NCI-H460 (cell line): ENCODE measurements at places on chromosomes 13 and 19.

- DNase-seq: no peak
These were observed 118.1 kb downstream of the STARD13 start for GRCh38 chr13:33167491-33167890.

GRCh38 chr13:92640936-92641335, 585.7 kb upstream of the GPC6 start:
- DNase-seq: no peak

DNA sequence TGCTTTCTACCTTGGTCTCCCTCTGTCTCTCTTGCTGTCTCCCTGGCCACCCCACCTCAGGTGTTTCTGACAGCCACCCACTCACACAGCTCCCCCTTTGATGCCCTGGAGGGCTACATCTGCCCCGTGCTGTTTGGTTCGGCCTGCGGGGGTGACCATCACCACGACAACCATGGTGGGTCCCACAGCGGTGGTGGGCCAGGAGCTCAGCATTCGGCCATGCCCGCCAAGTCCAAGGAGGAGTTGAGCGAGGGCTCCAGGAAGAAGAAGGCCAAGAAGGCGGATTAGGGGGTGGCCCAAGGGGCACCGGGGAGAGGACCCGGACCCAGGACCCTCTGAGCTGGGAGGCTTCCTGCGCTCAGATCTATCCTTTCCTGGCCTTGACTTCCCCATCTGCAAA, 27.1 kb downstream of the TMEM38A start:
- no peak for DNase-seq

GRCh38 chr13:28753208-28753892, 34.6 kb upstream of the SLC46A3 start:
- DNase-seq: peak; percentile 91

DNA sequence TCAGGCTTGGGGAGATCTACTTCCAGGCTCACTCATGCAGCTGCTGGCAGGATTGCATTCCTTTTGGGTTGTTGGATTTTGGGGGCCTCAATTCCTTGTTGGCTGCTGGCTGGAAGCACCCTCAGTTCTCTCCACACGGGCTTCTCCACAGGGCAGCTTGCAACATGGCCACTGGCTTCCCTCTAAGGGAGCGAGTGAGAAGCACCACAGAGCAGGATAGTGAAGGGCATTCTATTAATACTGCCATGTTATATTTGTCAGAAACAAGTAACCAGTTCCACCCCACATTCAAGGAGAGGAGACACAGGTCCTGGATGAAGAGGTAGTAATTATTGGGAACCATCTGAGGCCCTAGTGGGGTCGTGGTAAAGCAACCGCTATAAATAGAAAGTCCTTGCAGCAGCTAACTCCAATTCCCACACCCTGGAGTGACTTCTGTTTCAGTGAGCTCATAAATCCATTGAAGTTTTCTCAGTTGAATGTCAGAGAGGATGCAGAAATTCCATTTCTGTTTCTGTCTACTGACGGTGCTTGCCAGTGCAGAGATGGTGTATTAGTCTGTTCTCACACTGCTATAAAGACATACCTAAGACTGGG, 558.9 kb downstream of the IRS2 start:
- no peak for DNase-seq

- no peak for DNase-seq
These were observed at the start of gene ARL11 for GRCh38 chr13:49627831-49628652. Gene ARL11 (plus strand): TSS chr13:49628507. CDS start chr13:49630448, 1,941 bp downstream.

DNA sequence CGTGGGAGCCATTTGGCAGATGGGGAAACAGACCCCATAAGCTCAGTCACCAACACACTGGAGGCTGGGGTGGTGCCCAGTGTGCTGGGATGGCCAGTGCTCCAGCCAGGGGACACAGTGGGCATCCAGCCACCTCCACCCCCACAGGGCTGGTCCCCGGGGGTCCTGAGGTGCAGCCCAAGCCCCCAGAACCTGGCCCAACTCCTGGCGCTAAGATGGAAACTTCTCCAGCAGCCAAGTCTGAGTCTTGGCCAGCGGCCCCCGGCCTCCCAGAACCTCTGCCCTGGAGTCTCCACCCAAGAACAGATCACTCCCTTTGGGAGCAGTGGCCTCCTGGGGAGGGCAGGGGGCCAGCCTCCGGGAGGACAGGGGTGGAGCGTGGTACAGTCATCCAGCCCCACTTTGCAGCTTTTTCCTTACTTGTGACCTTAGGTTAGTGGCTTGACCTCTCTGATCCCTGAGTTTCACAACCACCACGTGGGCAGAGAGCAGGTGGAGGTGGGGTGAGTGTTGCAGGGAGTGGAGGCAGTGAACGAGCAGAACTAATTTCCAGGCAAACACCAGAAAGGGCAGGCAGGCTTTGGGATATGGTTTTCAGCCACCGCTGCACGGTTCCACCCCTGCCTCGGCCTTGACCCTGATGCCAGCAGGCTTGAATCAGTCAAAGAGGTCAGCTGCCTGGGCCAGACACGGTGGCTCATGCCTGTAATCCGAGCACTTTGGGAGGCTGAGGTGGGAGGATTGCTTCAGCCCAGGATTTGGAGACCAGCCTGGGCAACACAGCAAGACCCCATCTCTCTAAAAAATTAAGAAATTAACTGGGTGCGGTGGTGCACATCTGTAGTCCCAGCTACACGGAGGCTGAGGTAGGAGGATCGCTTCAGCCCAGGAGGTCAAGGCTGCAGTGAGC, 4.3 kb upstream of the NRTN start:
- no peak for DNase-seq

GRCh38 chr19:58416604-58417003, 8.2 kb downstream of the ZNF584 start:
- no peak for DNase-seq

DNA sequence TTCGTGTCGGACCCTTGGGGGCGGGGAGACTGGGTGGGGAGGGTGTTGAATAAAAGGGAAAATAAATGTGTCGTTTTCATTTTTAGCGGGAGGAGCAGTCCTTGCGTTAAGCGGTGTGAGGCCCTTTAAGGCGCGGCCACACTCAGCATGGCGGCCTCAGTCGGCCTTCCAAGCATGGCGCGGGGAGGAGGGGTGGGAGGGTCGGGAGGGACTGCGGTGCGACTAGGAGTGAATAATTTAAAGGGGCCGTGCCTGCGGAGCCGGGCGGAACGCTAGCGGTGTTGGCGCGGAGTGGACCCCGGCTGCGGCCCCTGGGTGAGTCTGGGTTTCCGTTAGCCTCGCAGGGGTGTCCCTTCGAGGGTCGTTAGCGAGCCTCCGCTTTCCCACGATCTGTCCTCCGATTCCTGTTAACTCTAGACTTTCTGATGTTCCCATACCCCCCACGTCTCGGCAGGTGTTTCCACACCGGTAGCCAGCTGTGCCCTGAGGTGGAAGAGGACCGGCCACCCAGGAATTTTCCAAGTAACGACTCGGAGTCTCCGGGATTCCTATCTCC, 1.5 kb upstream of the PNPLA6 start:
- DNase-seq: peak; percentile 70

DNA sequence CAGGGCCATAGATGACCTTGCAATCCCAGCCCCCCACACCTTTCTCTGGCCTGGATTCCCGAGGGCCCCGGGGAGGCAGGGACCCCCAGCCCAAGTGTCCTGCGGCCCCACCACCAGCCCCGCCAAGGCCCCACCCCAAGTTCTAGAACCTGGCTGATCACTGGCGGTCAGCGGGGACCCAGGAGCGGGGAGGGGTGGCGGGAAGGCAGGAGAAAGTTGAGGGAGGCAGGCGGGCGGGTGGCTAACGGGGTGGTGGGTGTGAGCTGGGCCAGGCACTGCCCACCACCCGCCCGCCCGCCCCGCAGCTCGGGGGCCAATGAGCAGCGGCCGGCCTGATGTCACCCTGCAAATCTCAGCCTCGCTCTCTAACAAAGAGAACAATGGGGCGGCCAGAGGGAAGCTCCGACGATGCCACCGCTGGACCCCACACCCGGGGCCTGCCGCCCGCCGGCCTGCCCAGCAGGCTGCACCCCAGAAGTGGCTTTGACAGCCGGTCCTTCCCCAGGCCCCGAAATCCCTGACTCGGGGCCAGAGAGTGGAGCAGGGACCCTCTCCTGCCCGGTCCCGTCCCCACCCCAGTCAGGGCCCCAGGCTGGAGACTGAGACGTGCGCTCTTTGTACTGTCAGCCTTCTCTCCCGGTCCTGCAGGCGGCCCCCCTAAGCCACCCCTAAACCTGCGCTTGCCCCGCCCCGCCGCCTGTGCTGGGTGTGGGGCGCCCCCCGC, 1.6 kb downstream of the MEX3D start:
- peak; percentile 31 for DNase-seq

DNA sequence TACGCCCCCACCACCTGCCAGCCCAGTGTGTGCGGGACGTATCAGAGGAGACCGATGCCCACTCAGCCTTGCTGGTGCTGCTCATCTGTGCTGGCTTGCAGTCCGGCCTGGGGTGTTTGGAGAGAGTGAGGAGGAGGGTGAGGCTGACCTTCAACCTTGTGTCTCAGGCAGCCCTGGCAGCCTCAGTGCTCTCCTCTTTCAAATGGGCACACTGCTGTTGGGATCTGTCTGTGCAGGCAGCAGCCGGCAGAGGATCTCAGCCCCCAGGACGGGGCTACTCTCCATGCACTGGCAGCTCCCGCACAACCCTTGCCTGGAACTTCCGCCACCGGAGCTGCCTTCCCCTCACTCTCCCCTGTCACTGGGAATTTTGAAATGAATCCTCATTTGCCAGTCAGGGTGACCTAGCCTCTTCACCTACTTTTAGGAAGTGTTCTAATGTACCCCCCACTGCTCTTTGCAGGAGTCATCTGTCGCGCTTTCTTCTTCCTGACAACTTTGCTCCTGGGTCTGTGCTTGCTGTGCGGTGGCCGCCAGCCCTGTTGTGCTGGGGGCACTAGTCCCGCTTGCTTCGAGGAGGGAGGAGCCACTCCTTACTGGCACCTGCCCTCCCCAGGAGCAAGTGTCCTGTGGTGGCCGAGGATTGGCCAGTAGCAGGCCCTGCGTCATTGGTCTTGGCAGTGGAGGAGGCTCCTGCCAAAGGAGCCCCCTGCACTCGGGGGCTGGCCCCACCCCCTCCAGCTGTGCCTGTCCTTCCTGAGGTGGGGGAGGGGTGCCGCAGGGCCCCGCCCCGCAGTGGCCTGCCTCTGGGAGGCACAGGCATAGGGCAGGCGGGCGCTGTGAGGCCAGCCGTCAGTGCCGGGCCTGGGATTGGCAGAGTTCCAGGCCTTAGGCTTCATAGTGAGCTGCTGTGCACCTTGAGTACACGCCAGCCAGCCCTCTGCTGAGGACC, 53.4 kb downstream of the TSSK6 start:
- no peak for DNase-seq

GRCh38 chr13:99431927-99432608, 69.2 kb upstream of the TM9SF2 start:
- no peak for DNase-seq
